ENCODE measurements at places on chromosomes 2 and 18.

- DNase-seq = no peak
Observed at GRCh38 chr2:36387258-36387916, 31.8 kb downstream of the CRIM1 start.

DNA sequence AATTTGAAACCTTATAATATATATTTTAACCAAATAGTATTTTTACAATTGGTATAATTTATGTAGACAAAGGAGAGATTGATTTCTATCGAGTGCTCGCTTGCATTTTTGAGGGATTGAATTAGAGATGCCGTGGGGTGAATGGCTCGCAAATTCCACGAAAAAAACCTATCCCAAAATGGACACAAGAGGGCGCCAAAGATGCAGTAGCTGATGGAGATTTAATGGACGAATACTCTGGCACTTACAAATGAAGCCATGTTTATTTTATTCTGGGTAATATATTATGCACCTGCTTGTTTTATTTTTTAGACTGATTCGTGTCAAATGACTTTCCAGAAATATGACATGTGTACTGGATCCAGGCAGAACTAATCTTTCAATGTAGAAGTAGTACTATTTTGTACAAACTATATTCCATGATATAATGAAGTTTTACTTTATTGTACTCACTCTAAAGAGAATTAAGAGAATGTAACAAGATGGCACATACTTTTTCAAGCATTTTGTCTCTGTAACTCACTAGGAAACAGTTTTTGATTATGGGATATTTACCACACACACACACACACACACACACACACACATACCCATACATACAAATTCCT lies 505.4 kb downstream of the PLCL1 start:
- DNase-seq = peak; percentile 72

GRCh38 chr2:20427931-20428526 lies 18.8 kb upstream of the RHOB start:
- no peak for DNase-seq

- no peak for DNase-seq
Observed at GRCh38 chr2:188897096-188897495, 77.1 kb upstream of the COL3A1 start.

DNA sequence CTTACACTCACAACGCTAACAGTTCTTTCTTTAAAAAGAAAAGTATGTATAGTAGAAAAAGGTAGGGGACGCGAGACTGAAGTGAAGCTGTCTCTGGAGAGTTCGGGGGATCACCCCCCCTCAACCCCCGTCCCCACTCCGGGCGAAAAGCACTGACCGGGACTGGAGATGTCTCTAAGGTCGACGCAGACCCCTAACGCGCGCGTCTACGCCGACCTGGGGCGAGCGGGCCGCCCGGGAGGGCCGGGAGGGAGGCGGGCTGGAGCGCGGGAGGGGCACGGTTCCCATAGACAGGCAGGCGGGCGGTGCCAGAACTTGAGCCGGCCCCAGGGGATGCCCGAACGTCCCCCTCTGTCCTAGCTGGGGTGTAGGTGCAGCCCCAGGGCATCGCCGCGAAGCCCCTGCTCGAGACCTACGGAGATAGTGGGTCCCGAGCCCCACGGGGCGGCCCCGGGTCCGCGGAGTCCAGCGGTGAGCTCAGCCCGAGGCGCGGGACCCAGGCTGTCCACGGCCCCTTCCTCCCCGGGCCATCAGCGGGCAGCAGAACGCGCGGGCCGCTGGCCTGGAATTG lies 82.2 kb downstream of the CHRNA1 start:
- peak; percentile 44 for DNase-seq
